Cardiac atrium fibroblast (primary cell): ENCODE measurements at places on chromosomes 6 and 20. TPM values are rescaled to one million over a fixed set of nuclear protein-coding genes. Genes with fewer than 3 reads are reported as not detected.

MOCS1 gene
- total RNA-seq: 18.0 and 18.1 TPM in 2 replicates

PACRG gene
- total RNA-seq: 0.16 and 2.0 TPM in 2 replicates

CABLES2 gene
- 2.6 and 3.4 TPM in 2 replicates for total RNA-seq

RSPO3 gene
- total RNA-seq: not detected in 2 replicates

TNXB gene
- total RNA-seq: 41.5 and 45.3 TPM in 2 replicates

TOMM34 gene
- total RNA-seq: 22.0 and 42.9 TPM in 2 replicates

CALHM4 gene
- total RNA-seq: not detected in 2 replicates

SLC35D3 gene
- total RNA-seq: not detected in 2 replicates

CRISP2 gene
- total RNA-seq: not detected in 2 replicates

PSORS1C2 gene
- not detected in 2 replicates for total RNA-seq

HLA-F gene
- 7.6 and 9.6 TPM in 2 replicates for total RNA-seq

AVP gene
- not detected in 2 replicates for total RNA-seq

CLPSL2 gene
- not detected in 2 replicates for total RNA-seq

CCN6 gene
- total RNA-seq: 0.16 TPM in 1 of 2 replicates, not detected in the other

ULBP1 gene
- total RNA-seq: 2.0 and 2.1 TPM in 2 replicates

TRIM40 gene
- not detected in 2 replicates for total RNA-seq

PRL gene
- not detected in 2 replicates for total RNA-seq

MAS1 gene
- not detected in 2 replicates for total RNA-seq

BCAS1 gene
- not detected in 2 replicates for total RNA-seq

FOXP4 gene
- 2.1 and 4.7 TPM in 2 replicates for total RNA-seq

BTNL2 gene
- total RNA-seq: not detected in 2 replicates
